Urinary bladder (tissue), 4 donors: ENCODE measurements at places on chromosomes 5 and 9.

- no peak for DNase-seq
Measured at GRCh38 chr9:109264877-109265587, 55.8 kb downstream of the EPB41L4B start.

DNA sequence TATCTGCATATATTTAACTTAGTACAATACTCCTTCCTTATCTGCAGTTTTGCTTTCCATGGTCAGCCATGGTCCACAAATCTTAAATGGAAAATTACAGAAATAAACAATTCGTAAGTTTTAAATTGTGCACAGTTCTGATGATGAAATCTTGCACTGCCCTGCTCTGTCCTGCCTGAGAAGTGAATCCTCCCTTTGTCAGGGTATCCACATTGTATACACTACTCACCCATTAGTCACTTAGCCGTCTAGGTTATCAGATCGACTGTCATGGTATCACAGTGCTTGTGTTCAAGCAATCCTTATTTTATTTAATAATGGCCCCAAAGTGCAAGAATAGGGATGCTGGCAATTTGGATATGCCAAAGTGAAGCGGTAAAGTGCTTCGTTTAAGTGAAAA lies 8.3 kb upstream of the YTHDC2 start:
- DNase-seq: no peak

- DNase-seq: no peak
Measured at GRCh38 chr9:36382484-36382883, 17.6 kb downstream of the RNF38 start.

- no peak for DNase-seq
Measured at GRCh38 chr9:104982543-104982942, 54.6 kb upstream of the ABCA1 start.

DNA sequence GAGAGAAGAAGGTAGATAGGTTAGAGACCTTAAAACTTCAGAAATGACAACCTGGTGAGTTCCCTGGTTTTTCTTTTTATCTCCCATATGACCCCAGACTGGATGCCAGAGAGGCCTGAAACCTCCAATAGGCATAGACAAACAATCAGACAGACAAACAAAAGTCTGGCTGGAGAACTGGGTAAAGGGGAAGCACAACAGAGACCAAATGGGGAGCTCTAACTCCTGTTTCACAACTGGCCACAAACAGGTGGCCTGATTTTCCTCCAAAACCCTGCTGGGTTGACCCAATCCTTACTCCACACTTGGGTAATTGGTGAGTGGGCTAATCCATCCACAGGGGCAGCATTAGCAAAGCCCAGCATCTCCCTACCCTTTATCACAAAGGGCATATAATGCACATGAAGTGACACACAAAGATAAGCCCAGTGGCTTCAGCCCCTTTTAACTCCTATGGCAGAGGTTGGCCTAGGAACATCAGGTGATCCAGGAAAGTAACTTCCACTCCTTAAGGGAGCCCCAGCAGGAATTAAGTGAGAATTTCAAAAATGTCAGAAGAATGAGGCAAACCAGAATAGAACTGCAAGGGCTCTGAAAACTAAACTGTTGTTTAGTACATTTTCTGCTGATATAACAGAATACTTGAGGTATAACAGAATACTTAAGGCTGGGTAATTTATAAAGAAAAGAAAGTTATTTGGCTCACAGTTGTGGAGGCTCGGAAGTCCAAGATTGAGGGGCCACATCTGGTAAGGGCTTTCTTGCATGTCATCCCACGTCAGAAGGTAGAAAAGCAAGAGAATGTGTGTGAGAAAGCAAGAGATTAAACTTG lies 60.9 kb upstream of the ROR2 start:
- DNase-seq: no peak

GRCh38 chr9:103941104-103941503 lies 153.0 kb upstream of the SMC2 start:
- no peak for DNase-seq
